ENCODE measurements at places on chromosomes 6 and 20. TPM values are rescaled to one million over a fixed set of nuclear protein-coding genes. Genes with fewer than 3 reads are reported as not detected.
A peak's percentile ranks its signal among the peaks of the same experiment; 100 is the strongest.

DNA sequence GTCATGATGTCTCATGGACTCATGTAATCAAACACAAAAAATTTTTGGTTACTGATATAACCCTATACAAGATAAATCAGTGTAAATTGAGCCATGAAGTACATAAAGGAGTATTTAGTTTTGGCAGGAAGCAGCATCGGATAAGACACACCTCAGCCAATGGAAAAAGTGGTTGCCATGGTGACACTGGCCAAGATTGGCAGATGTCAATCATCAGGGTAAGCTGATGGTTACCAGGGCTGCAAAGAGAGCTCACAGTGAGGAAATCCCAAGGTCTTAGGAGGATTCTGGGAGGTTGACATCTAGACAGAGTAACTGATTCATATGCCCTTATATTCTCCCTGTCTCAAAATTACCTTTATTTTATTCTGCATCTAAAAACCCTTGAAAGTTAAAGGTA is 203.8 kb upstream of the PCSK2 start:
- H3K27me3 ChIP-seq = no peaks in the 10 kb centered on the region
- H3K4me3 ChIP-seq = no peak overlapping the region
- H3K4me1 ChIP-seq = no peaks in the 10 kb centered on the region
- H3K27ac ChIP-seq = no peak overlapping the region
- H3K36me3 ChIP-seq = no peaks in the 10 kb centered on the region

DNA sequence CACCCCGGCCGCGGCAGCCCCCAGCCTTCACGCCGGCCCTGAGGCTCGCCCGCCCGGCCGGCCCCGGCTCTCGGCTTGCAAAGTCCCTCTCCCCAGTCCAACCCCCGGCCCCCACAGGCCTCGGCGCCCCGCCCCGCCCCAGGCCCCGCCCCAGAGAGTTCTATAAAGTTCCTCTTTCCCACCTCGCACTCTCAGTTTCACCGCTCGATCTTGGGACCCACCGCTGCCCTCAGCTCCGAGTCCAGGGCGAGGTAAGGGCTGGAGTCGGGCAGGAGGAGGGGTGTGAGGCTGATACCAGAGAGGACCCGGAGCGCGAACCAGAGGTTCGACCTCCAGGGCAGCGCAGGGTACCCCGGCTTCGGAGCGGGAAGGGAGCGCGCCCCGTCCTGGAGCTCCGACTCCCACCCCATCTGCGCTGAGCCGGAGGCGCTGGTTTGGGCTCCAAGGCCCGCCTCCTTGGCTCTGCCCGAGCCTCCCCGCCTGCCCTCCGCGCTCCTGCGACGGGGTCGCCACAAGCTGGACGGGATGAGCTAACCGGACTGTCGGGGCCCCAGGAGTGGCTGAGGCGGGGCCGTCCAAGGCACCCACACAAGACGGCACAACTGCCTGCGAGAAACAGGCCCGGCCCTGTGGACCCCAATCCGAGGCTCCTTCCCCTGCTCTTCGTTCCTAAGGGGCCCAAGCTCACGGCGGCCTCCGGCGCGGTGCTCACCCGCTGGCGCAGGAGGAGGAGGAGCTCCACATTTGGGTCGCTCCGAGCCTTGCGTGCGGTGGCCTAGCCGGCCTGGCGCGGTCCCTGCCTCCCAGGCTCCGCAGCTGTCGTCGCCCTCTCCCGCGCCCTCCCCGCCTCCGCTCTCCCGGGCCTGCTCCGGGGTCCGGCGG is at the start of gene IRF4:
IRF4 (plus strand) TSS at position 194 of the 882 bp plus-strand sequence. CDS start 1,401 bp downstream, outside the sequence.
- no peaks in the 10 kb centered on the region for H3K4me1 ChIP-seq
- no peaks in the 10 kb centered on the region for H3K36me3 ChIP-seq
- no peak for DNase-seq
- no peak within 1 kb of the TSS for H3K27ac ChIP-seq

GRCh38 chr6:152086223-152086873 is 278.9 kb downstream of the ESR1 start:
- H3K36me3 ChIP-seq = no peaks in the 10 kb centered on the region
- no peak for DNase-seq
- H3K27me3 ChIP-seq = no peaks in the 10 kb centered on the region
- no peak overlapping the region for H3K4me3 ChIP-seq

The GTF2H4 gene
- 59.7 TPM for total RNA-seq

GRCh38 chr6:128179876-128180438 is 279.1 kb upstream of the THEMIS start:
- no peaks in the 10 kb centered on the region for H3K27me3 ChIP-seq
- DNase-seq = no peak
- H3K4me3 ChIP-seq = no peak overlapping the region
- no peaks in the 10 kb centered on the region for H3K4me1 ChIP-seq
- H3K36me3 ChIP-seq = no peaks in the 10 kb centered on the region
- no peak overlapping the region for H3K27ac ChIP-seq

DNA sequence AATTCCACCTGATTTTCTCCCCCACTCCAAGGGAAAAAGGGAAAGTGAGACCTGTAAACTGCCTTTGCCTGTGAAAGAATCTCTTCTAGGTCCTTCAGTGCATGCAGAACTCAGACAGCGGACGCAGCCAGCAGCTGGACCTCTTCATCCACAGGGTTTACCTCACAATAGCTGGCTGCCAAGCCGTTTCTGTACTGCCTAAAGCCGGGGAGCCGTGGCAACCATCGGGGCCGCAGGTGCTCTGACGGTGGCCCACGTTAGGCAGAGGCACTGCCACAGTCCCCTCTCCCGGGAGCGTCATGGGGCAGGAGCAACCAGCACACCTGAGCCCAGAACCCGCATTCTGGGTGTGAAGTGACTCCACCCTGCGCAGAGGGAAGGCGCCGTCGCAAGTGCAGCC is 206.1 kb downstream of the TTLL2 start:
- H3K4me3 ChIP-seq = no peak overlapping the region
- no peak for DNase-seq
- no peaks in the 10 kb centered on the region for H3K4me1 ChIP-seq
- H3K27me3 ChIP-seq = peaks cover 21% of the 10 kb centered on the region
- no peak overlapping the region for H3K27ac ChIP-seq

GRCh38 chr20:45848969-45849582 is 8.1 kb downstream of the ACOT8 start:
- H3K27me3 ChIP-seq = no peaks in the 10 kb centered on the region
- no peak overlapping the region for H3K4me3 ChIP-seq
- H3K36me3 ChIP-seq = no peaks in the 10 kb centered on the region
- H3K27ac ChIP-seq = no peak overlapping the region

The SLC25A27 gene
- total RNA-seq = 10.7 TPM

The FIG4 gene
- 15.7 TPM for total RNA-seq

GRCh38 chr6:19613678-19614077 is 223.5 kb upstream of the ID4 start:
- no peak overlapping the region for H3K27ac ChIP-seq
- H3K4me1 ChIP-seq = no peaks in the 10 kb centered on the region
- DNase-seq = peak; percentile 4
- H3K36me3 ChIP-seq = no peaks in the 10 kb centered on the region
- H3K4me3 ChIP-seq = no peak overlapping the region

The GCNT2 gene
- 0.74 TPM for total RNA-seq

DNA sequence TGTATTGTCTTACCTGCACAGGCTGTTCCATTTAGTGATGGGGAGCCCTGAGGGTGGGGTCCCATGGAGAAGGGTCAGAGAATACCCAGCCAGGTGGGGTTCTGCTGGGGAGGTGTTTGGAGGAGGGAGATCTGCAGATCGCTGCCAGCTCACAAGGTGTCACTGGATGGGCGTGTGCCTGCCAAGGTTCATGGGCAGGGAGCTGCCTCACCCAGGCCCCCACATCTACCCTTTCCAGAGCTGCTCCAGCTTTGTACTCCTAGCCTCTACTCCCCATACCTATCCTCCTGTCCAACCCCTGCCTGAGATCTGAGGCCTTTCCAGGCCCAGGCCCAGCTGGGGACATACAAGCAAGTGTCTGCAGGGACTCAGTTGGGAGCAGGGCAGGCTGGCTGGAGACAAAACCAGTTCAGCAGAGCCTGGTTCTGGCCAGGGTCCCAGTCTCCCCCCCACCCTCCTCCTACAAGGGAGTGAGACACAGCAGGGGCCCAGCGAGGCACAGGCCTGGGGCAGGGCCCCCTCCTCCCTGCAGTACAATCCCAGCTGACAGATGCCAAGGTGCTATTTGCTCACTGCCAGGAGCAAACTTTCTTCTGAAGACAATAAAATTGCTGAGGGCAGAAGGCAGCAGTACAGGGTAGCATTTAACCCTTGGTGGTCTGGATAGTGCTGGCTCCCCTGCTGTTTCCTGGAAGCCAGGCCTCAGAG is 19.7 kb downstream of the SPDEF start:
- H3K27me3 ChIP-seq = no peaks in the 10 kb centered on the region
- H3K4me1 ChIP-seq = peaks cover 7% of the 10 kb centered on the region
- H3K4me3 ChIP-seq = no peak overlapping the region
- no peak for DNase-seq
- H3K27ac ChIP-seq = no peak overlapping the region

GRCh38 chr6:140062043-140063020 is 687.9 kb upstream of the CITED2 start:
- no peak overlapping the region for H3K4me3 ChIP-seq
- DNase-seq = no peak
- no peaks in the 10 kb centered on the region for H3K36me3 ChIP-seq
- H3K27me3 ChIP-seq = no peaks in the 10 kb centered on the region
- H3K27ac ChIP-seq = no peak overlapping the region
